ENCODE measurements at places on chromosomes 1 and 21. TPM values are rescaled to one million over a fixed set of nuclear protein-coding genes. Genes with fewer than 3 reads are reported as not detected.

Gene WARS2
- 15.1 TPM for total RNA-seq

Gene CTXND2
- total RNA-seq: not detected

Gene S100A9
- 0.74 TPM for total RNA-seq

Gene RGS4
- 0.25 TPM for total RNA-seq

Gene ZNF648
- 0.06 TPM for total RNA-seq

Gene MAP3K7CL
- total RNA-seq: 4.0 TPM

Gene PTPRF
- total RNA-seq: 11.6 TPM

Gene ETNK2
- 19.1 TPM for total RNA-seq

Gene C1orf94
- total RNA-seq: not detected

Gene NBPF26
- total RNA-seq: 12.1 TPM

Gene SLC45A1
- total RNA-seq: not detected

Gene CHAF1B
- 12.4 TPM for total RNA-seq

Gene C8B
- not detected for total RNA-seq

- DNase-seq: no peak
Measured at GRCh38 chr1:167152192-167152876, 58.5 kb downstream of the STYXL2 start.

DNA sequence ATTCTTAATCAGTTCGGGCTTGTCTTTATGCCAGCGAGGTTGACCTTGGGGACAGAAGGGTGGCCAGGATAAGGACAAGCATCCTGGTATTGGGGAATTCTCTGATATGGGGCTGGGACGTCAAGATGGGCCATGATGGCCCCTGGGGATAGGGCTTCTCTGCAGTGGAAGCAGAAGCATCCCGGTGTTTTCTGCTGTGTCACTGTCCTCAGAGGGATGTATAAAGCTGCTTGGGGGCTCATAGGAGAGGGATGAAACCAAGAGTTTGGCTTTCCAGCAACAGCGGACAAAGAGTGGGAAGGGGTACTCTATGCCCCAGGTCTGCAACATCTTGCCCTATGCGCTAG, 1.4 kb upstream of the ATP1B1 start:
- no peak for DNase-seq

- DNase-seq: no peak
Measured at GRCh38 chr1:119266858-119267257, 101.7 kb upstream of the HAO2 start.

- peak; percentile 72 for DNase-seq
Measured at GRCh38 chr1:156053768-156054499, at the start of gene UBQLN4. Gene UBQLN4, minus strand, starts transcription at chr1:156053798. Its CDS starts 97 bp downstream, at chr1:156053701.

GRCh38 chr1:85815906-85816305, 107.7 kb upstream of the ZNHIT6 start:
- DNase-seq: no peak

GRCh38 chr1:109161858-109162606, 48.1 kb downstream of the ELAPOR1 start:
- DNase-seq: peak; percentile 85

- no peak for DNase-seq
Measured at GRCh38 chr1:5828308-5828935, 163.8 kb downstream of the NPHP4 start.

DNA sequence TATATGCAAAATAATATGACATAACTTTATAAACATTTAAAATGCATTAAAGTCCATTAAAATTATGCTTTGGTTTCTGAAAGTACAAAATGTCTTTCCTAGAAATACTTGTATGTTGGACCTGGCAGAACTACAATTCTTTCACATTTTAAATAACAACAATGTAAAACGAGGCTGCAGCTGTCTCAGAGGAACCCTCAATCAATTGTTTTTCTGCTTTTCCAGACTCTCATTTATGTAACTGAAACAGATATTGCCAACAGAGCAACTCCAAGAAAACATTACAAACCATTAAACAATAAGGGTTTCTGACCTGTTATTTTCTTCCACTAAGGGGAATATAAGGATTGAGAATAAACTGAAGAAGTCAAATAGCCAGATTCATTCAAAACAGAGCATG, 1193.4 kb downstream of the NCAM2 start:
- no peak for DNase-seq

GRCh38 chr1:167849666-167850065, 64.3 kb downstream of the ADCY10 start:
- DNase-seq: no peak

GRCh38 chr1:17763417-17763816, 8.3 kb downstream of the ACTL8 start:
- no peak for DNase-seq

- no peak for DNase-seq
Measured at GRCh38 chr1:32194984-32195383, 5.4 kb upstream of the CCDC28B start.

GRCh38 chr1:39268906-39269305, 64.4 kb downstream of the MACF1 start:
- DNase-seq: no peak

- no peak for DNase-seq
Measured at GRCh38 chr1:3087049-3087448, 18.0 kb downstream of the PRDM16 start.

DNA sequence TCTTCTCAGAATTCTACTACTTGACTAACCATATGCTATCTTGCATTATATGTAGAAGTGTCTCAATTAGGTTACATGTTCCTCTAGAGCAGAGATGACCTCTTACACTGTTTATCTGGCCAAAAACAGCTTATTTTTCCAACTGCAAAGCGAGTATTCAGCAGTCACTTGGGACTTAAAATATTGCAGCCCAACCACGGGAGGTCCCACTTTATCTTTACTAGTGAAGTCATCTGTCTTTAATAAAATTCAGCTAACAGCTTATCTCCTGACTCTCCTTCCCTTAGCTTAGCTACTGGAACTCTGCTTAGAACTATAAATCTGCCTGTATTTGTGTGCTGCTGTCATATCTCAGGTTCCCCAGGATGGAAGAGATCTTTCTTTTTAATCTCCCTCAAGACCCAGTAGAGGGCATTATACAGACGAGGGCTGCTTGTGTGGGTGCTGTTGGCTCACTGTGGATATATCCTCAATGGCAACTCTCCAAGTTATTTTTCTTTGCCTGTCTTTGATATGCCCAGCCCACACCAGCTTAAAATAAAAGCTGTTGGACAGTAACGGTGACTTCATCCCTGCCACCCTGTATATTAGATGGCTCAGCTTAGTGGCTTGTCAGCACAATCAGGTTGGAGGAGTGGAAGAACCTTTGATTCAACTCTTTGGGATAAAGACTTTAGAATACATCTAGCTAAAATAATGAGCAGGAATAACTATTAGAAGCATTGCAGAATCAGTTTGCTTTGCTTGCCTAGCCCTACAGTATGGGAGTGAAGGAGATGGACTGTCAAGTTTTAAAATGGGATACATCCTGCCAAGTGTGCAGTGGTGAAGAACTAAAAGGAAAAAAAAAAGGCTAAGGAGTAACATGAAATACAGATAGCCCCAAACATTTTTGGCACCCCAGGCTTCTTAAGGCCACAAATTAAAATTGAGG, 9.6 kb downstream of the ENSA start:
- peak; percentile 71 for DNase-seq

DNA sequence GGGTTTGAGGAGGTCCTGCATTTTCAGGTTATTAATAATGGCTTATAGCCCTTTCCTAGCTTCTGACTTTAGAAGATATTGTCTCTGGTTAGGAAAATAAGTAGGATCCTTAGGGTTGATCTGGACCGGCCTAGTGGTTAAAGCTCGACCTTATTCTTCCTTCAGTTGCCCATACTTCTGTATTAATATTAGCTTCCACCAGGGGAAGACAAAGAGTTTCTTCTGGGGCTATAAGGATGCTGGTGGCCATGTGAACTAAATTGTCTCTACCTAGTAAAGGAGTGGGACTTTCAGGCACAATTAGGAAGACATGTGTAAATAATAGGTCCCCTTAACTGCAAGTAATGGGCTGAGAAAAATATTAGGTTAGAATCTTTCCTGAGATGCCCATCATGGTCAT, 20.6 kb upstream of the FCGR2A start:
- DNase-seq: no peak

DNA sequence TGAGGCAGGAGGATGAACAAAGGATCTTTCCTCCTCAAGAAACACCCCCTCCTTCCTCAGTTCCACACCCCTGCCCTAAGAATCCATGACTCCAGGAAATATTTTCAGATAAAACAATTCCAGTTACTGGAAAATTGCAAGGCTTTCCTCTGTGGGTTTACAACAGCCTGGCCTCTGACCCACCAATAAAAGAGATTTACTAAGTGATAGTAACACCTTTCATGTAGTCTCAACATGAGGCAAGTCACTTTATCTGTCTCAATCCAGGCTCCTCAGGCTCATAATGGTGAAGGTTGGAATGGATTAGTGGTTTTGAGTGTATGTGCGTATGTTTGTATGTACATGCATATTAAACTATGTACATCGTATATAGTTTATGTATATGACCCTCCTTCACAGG, 71.4 kb upstream of the PPP2R5A start:
- no peak for DNase-seq

GRCh38 chr1:100009458-100009857, 39.7 kb downstream of the SLC35A3 start:
- DNase-seq: no peak

DNA sequence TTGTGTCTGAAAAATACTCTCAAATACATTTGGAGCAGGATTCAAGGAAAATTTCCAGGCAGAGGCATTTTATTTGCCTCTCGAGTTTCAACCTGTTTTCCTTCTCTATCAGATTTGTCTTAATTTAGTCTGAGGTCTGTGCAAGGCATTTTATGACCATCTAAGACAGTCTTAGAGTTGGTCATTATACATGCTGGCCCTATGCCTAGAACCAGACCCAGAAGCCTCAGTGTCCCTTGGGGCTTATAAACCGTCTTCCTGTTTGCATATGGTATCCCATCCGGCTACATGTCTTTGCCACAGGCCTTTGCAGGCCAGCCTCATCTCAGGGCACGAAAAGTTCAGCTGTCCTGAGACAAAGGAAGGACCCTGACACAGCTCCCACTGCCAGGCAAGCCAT, 346.1 kb downstream of the SIPA1L2 start:
- DNase-seq: no peak

- DNase-seq: no peak
Measured at GRCh38 chr1:47502746-47503370, 65.0 kb downstream of the FOXD2 start.

DNA sequence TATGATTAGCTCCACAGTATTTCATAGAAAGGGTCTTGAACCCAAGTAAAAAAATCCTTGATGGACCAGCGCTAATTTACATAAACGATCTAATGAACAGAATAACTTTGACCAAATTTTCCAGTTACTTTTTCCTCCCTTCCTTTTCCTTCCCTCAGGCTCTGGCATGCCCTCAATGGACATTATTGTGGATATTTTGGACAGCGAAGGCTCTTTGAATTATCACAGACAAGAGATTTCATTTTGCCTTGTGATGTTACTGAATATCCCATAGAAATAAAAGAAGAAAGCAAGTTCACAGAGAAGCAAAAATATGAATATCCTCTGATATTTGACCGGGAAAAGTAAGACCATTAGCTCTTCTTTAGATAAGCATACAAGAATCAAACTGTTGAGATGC, 60.3 kb upstream of the EXO1 start:
- DNase-seq: no peak

- peak; percentile 18 for DNase-seq
Measured at GRCh38 chr1:110535985-110536384, 17.0 kb upstream of the KCNA10 start.

DNA sequence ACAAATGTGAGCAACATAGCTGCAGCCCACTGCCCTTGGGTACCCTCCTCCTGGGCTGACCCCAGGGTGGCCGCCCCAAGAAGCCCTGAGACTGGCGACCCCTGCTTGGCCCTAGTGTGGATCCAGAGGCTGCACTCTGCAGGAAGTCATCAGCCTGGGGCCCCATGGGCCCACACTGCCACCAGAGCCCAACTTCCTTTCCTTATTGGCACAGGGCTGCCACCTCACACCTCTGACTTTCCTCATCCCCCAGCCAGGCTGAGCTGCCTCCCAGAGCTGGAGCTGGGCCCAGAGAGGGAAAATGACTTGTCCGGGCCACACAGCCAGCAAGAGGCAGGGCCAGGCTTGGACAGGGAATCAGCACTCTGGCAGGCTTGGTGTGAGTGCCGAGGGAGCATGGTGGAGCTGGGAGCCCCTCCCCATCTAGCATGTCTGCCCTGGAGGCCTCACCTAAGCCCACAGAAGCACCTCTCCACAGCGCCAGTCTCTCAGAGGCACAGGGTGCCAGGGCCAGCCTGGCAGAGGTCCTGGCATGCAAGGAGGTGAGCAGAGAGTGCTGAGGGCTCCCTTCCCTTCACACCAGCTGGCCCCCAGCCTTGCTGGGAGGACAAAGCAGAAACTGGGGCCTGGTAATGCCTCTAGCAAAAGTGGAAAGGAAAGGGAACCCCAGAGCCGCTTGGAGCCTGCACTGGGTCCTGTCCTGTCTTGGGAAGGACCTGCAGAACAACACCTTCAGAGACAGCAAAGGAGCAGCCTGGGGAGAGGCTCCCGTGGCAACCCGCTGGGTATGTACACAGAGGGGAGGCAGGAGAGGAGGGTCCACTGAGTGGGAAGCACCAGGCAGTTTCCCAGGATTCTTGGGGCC, 3.2 kb downstream of the RAP1GAP start:
- DNase-seq: no peak

- DNase-seq: no peak
Measured at GRCh38 chr1:25118546-25118945, 113.8 kb downstream of the SYF2 start.

- no peak for DNase-seq
Measured at GRCh38 chr1:178672434-178672833, 52.6 kb upstream of the RALGPS2 start.

DNA sequence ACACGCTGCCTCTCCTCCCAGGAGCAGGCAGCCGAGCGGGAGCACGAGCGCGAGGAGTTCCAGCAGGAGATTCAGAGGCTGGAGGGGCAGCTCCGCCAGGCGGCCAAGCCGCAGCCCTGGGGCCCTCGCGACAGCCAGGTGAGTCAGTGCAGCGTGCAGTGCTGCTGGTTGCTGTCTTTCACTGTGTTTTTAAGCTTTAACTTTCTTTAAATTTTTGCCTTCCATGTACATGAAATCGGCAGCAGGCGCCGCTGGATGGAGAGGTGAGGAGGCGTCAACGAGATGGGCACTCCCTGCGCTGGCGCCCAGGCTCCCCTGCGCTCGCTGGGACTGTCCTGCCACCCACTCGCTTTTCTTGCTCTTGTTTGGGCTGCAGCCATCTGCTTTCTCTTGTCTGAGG, 60.7 kb upstream of the DIP2A start:
- DNase-seq: no peak

- no peak for DNase-seq
Measured at GRCh38 chr1:89681045-89681729, 48.3 kb downstream of the LRRC8C start.

DNA sequence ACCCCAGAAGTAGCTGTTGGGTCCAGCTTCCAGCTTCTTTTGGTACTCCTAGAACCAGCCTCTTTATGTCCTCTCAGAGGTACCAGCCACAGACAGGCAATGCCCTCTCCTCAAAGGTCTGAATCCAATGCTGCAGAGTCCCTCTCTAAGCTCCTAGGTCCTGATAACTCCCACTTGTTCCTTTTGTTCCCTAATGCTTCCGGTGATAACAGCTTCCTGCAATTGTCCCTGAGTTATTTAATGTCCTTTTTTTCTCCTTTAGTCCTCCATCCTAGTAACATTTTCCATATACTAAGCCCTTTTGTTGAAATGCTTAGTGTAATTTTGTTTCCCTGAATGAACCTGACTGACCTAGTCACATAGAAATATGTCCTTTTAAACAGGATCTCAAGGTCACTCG, 201.7 kb upstream of the BEND5 start:
- no peak for DNase-seq

Data from H4 (cell line).